ENCODE measurements at places on chromosomes 2 and 18. TPM values are rescaled to one million over a fixed set of nuclear protein-coding genes. Genes with fewer than 3 reads are reported as not detected.
A peak's percentile ranks its signal among the peaks of the same experiment; 100 is the strongest.

The MAP3K19 gene
- 0.21 TPM for total RNA-seq

The ZSWIM2 gene
- total RNA-seq: not detected

The MYO3B gene
- 1.8 TPM for total RNA-seq

The FAM237A gene
- total RNA-seq: not detected

The GKN1 gene
- not detected for total RNA-seq

The LRATD1 gene
- 12.9 TPM for total RNA-seq

The KLF7 gene
- 18.1 TPM for total RNA-seq

The KLHL30 gene
- total RNA-seq: 58.4 TPM

The TMEM169 gene
- 1.4 TPM for total RNA-seq

The PPP1R7 gene
- 34.9 TPM for total RNA-seq

- DNase-seq: no peak
Measured at GRCh38 chr2:134249755-134250154, 4.1 kb upstream of the MGAT5 start.

- DNase-seq: no peak
Measured at GRCh38 chr2:229269146-229269545, 1.9 kb downstream of the PID1 start.

GRCh38 chr2:225137971-225138370 is 95.7 kb upstream of the DOCK10 start:
- no peak for DNase-seq

DNA sequence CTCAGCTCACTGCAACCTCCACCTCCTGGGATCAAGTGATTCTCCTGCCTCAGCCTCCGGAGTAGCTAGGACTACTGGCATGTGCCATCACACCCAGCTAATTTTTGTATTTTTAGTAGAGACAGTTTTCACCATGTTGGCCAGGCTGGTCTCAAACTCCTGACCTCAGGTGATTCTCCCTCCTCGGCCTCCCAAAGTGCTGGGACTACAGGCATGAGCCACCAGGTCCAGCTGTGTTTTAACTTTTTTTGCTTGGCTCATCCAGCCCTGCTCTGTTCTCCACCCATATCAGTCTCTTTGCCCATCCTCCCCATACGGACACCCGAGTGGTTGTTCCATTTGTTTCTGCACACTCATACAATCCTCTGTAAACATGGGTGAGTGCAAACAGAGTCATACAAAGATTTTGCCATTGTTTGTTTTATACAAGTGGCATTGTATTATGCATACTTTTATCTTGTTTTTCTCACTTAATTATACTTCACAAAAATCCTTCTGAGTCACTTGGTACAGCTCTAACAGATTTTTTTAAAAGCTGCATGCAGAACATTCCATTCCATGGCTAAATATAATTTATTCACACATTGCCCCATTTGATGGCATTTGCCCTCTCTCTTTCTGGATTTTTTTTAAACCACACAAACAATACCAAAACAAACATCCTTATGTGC is 5.3 kb downstream of the APOB start:
- no peak for DNase-seq

GRCh38 chr18:68177807-68178702 is 536.9 kb downstream of the TMX3 start:
- DNase-seq: peak; percentile 15

GRCh38 chr2:203679401-203679800 is 27.0 kb upstream of the CD28 start:
- no peak for DNase-seq

- no peak for DNase-seq
Measured at GRCh38 chr2:42653908-42654445, 85.5 kb downstream of the MTA3 start.

DNA sequence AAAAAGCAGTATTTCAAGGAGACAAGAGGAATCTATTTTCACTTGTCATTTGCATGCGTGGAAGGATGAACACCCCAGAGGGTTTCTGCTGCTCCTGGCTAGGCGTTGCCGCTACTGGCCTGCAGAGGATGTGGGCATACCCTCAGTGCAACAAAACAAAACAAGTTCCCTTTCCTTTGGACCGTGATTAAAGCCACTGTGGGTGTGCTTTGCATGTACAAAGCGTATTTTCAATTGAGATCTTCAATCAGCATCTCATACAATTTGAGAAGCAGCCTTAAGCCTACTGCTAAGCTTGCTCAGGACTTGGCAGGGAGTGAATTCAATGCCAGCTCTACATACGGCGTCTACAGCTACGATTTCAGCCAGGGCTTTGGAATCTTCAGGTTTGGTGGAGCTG is 298.4 kb downstream of the LPIN1 start:
- no peak for DNase-seq

DNA sequence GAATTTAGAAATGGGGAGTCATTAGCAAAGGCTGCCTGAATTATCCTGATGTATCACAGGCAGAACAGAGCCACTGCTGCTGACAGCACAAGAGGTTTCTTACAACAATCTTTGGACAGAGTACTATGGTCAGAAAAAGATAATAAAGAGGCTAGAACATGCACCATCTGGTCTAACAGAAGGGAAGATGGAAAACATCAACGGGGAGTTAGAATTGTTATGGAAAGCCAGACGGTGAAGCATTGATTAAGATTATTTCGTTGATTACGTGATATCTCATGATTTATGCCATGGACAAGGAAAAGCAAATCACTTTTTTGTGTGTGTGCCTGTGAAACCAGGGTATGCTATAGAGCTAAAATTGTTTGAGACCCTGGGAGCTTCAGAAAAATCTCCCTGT is 409.4 kb upstream of the ETAA1 start:
- DNase-seq: no peak

DNA sequence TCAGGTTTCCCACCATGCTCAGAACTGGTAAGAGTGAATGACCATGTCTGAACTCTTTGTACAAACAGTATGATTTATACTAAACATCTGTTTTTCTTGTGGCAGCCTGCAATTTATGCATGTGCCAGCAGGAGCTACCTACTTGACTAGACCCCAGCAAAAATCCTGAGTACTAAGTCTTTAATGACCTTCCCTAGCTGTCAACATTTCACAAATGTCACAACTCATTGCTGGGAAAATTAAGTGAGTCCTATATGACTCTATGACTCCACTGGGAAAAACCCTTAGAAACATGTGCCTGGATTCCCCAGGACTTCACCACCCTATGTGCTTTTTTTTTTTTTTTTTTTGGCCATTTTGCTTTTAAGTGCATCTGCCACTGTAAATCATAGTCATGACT is 1225.8 kb downstream of the SUCLG1 start:
- DNase-seq: no peak

- DNase-seq: no peak
Measured at GRCh38 chr18:22840606-22841144, 92.5 kb upstream of the RBBP8 start.

- no peak for DNase-seq
Measured at GRCh38 chr2:184769023-184769422, 170.7 kb downstream of the ZNF804A start.

DNA sequence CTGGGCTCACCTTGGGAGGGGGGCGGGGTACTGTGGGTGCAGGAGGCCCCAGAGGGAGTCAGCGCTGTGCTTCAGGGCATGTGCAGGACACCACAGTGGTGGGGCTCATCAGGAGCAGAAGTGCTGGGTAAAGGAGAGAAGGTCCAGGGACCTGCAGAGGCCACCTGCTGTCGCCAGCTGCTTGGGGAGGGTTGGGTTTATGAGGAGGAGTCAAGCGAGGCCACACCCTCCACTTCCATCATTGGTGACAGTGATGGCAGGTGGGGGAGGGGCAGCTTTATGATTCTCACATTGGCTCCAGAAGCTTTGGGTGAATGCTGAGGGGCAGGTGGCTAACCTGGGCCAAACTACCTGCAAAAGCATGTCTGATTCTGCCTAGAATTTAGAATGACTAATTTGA is 392.6 kb downstream of the HRH4 start:
- no peak for DNase-seq

- no peak for DNase-seq
Measured at GRCh38 chr2:171260471-171261424, 100.1 kb upstream of the TLK1 start.

- DNase-seq: no peak
Measured at GRCh38 chr2:127071901-127072328, 35.0 kb downstream of the BIN1 start.

DNA sequence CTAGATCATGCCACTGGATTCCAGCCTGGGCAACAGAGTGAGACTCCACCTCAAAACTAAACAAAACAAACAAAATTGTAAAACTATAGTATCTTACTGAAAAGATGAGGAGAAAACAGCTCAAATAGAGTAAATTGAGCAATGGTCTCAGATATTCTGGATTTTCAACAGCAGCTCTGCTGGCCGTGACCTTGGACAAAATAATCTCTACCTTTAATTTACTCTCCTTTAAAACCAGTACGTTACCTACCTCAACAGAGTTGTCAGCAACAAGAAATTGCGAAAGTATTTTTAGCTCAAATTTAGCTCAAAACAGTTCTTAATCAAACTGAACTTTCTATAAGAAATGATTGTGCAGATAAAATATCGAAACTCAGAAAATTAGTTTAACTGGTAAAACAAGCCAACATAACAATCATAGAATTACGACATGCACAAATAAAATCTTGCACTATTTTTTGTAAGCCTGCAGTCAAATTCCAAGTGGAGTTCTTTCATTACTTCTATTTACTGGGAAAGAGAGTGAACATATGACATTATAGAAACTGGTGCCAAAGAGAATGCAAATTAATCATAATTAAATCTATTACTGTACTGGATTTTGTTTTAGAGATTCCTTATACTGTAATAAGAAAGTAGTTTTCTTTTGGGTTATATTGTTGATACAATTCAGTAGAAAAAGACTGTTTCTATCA is 40.8 kb downstream of the TRIP12 start:
- no peak for DNase-seq

GRCh38 chr2:232802091-232802490 is 25.7 kb upstream of the KCNJ13 start:
- no peak for DNase-seq

DNA sequence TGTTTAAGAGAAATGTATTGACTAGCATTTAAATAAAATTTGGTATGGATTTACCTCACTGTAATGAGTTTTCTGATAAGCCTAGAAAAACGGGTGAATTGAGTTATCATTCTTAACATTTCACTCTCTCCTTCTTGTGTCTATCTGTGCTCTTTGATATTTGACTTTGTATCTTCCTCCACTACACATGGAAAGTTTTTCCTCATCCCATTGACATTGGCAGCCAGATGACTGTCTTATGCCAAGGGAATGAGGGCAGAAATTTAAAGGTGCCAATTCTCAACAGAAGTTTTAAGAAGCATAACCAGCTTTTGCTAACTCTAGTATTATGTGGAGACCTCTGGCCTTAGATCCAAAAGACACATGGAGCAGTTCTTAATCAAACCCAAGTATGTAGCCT is 376.6 kb downstream of the DSEL start:
- no peak for DNase-seq

DNA sequence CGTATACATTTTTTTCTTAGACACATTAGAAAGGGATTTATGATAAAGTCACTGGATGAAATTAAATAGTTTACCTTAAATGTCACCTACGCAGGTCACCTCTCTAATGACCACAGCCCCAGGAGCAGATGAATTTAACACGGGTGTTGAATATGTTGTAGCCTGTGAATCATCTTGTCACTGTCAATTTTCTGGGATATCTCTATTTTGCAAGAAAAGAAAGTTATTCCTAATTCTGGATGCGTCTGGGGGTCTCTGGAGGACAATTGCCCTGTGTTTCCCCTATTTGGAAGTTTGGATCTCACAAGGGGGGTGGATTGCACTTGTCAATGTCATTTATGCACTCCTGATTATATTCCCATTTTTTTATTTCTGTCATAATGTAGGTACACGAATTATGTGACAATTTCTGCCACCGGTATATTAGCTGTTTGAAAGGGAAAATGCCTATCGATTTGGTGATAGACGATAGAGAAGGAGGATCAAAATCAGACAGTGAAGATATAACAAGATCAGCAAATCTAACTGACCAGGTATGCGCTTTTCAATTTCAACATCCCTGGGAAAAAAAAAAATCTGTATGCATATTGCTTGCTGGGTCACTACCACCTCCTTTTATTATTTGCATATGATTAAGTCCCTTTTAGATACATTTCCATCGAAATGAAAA is 7.7 kb downstream of the MEIS1 start:
- no peak for DNase-seq

DNA sequence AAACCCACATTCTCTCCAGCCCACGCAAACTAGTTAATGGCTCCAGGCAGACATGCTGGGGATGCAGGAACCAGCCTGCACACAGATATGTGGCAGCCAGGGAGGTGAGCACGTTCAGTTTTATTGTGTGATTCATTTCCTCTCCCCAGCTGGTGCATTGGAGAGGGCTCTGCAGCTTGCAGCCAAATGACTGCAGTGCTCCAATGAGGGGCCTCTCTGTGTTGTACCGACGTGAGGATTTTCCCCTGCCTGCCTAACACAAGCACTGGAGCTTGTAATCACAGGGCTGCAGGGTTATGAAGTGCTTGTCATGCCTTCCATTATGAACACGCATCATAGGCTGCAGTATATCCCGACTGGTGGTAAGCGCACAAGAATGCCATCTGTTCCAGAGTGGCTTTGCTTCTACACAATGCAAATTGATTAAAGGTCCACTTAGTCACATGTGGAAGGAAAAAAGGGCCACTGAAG is 92.3 kb upstream of the THUMPD2 start:
- DNase-seq: peak; percentile 56

DNA sequence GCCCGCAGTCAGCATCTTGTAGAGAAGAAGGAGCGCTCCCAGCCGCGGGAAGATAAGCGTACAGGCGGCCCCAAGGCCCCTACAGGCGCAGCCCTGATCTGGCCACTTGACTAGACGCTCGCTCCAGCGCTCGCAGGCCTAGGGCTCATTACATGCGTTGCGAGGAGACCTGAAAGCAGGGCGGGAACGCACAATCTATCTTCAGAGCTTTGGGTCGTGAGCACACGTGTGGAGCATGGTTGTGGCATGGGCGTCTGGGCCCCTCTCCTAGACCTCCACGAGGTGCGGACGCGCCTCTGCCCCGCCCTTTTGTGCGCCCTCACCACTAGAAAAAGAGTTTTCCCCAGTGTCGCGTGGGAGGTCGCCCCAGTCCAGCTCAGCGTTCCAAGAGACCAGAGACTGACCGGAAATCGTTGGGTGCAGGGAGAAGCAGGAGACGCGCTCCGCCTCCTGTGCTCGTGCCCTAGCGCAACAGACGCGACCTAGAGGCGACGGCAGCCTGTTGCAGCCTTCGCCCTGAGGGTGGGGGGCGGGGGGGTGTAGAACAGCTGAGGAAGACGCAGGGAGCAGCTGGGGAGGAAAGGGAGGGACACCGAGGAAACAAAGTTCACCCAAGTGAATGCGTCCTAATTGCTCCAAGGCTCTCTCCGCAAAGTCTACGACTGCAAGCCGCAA is 12.6 kb downstream of the NR4A2 start:
- DNase-seq: peak; percentile 60

GRCh38 chr18:42005782-42006181 is 50.7 kb downstream of the PIK3C3 start:
- no peak for DNase-seq

DNA sequence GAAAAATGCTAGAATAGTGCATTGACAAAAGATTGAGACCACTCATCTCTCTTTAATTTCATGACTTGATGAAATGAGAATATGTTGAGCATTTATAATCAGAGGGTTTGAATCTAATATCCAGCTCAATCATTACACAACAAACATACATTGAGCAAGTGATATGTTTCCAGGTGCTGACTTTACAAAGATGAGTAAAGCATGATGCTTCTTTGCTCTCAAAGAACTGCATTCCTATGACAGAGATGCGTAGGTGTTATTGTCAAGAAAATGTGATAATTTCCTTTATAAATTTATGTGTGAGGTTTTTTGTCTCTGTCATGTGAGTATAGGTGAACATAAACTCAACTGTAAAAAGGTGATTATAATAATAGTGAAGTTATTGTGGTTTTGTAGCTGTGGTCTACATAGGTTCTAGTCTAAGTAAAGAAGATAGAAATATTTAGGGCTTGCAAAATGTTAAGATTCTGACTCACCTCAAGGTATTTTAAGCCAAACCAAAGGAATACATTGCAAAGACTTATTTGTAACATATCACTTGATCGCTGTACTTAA is 389.8 kb downstream of the GALNT13 start:
- no peak for DNase-seq
